ENCODE measurements at places on chromosomes 11 and 22. TPM values are rescaled to one million over a fixed set of nuclear protein-coding genes. Genes with fewer than 3 reads are reported as not detected.
A peak's percentile ranks its signal among the peaks of the same experiment; 100 is the strongest.

The MS4A3 gene
- not detected for total RNA-seq

The TMEM132A gene
- total RNA-seq: not detected

DNA sequence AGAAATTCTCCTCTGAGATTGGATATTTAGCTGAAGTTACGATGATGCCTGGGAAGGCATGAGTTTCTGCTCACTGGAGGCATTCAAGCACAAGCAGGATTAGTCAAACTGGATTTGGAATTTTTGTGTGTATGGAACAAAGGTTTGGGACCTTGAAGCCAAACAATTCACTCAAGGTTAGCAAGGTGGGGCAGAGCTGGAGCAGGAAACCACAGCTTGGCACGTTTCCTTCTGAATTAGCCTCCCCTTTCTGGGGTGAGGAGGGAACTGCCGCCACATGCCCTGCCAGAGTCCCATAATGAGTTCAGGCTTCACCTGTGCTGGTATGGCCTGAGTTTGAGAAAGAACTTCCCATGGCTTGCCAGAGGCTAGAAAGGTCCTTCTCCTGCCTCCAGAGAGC, 50.9 kb upstream of the RRAS2 start:
- DNase-seq: no peak

DNA sequence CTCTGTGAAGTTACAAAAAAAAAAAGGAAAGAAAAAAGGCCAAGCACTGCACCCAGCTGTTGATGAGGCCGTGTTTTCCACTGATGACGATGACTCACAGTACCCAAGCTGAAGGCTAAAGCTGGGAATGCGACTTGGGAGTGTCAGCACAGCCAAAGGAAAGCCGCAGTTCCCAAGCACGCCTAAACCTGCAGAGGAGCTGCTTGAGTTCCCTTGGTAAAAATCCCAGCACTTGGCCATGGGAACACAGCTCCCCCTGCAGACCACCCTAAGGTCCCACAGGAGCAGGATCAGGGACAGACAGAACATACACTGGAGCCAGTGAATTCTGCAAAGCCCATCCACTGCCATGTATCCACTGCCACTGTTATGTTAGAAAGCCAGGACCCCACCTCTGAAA, 39.9 kb downstream of the SERGEF start:
- no peak for DNase-seq

DNA sequence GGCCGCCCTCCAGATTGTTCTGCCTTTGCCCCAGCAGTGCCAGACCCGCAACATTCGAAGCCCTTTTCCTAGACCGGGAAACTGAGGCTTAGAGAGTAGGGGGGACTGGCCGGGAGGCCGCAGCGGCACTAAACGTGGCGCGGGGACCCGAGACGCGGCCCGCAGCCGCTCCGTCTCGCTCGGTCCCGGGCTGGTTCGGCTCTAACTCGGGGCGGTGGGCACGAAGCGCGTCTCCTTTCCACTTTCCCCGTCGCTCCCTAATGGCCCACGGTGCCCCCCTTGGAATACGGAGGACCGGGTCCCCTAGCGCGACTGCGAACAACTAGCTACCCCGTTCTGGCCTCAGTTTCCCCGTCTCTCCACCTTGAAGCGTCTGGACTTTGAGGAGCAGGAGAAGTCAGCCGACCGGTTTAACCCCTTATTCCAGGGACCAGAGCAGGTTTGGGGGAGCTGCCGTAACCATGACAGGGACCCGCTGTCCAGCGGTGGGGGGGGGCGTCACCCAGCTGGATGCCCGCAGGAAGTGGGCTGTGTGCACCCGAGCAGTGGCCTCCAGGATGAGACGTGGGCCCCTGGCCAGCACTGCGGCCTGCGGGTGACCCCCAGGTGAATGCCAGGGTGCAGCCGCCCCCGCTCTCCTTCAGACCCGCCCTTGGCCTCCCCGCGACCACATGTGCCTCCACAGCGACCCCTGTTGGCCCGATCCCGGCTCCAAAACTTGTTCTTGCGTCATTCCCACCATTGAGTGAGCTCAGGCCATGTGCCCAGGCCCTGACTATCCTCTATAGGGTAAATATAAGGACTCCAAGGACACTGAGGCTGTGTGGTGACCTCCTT, 1.1 kb downstream of the CDC42EP1 start:
- peak; percentile 71 for DNase-seq

DNA sequence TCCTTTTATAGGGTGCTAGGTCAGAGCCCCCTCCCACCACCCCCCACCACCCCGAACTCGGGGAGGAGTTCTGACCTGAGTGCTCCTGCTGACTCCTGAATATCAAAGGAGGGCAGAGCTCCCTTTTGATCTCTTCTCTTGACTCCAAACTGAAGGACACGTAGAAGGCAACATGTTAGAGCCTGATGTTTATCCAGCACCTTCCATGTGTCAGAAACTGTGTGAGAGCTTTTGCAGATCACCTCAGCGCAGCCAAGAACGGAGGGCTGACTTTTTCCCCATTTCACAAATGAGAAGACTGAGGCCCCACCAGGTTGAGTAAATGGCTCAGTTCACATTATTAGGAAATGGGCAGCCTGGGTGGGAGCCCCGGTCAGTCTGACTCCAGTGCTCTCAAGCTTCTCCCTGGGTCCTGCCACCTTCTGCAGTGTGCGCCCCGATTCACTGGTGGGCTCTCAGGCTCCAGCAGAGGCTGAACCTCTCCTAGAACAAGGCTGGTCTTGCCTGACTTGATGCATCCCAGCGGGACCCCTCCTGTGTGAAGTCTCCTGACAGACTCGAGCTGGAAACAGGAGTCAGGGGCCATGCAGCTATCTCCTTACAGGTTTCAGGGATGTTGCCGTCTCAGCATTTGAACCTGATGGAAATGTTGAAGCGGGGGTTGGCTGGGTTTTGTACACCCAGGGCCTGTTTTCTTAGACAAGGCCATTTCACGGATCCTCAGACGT, 98.5 kb downstream of the TSPAN18 start:
- DNase-seq: no peak

GRCh38 chr11:19735157-19735908, 22.7 kb downstream of the NAV2 start:
- DNase-seq: no peak

GRCh38 chr11:33735271-33736147, 714 bp downstream of the CD59 start:
- peak; percentile 18 for DNase-seq

DNA sequence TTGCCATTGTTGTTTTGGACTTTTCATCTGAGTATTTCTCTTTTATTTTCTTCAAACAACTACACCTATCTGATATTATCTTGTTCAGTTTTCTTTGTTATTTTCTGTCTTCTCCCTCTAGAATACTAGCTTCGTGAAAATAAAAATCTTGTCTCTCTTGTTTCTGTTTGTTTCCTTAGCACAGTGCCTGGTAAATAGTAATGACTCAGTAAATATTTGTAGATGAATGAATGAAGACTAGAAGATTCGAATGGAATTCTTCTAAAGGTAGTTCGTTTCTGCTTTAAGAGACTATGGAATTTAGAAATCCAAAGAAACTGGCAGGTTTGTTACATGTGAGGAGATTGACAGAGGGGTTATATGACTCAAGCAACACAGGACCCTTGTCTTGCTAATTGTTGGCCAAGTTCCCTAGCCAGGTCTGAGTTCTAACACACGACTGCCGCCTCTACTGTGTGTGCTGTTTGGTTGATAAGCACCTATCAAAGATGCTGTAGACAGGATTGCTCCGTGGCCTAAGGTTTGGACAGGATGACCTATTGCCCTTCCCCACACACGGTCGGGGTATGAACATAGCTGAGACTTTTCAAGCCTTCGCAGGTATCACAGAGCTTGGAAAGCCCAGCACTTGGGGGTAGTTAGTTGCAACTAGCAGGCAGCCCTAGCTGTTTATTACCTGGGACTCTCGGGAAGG, 831 bp upstream of the TMEM135 start:
- DNase-seq: no peak

DNA sequence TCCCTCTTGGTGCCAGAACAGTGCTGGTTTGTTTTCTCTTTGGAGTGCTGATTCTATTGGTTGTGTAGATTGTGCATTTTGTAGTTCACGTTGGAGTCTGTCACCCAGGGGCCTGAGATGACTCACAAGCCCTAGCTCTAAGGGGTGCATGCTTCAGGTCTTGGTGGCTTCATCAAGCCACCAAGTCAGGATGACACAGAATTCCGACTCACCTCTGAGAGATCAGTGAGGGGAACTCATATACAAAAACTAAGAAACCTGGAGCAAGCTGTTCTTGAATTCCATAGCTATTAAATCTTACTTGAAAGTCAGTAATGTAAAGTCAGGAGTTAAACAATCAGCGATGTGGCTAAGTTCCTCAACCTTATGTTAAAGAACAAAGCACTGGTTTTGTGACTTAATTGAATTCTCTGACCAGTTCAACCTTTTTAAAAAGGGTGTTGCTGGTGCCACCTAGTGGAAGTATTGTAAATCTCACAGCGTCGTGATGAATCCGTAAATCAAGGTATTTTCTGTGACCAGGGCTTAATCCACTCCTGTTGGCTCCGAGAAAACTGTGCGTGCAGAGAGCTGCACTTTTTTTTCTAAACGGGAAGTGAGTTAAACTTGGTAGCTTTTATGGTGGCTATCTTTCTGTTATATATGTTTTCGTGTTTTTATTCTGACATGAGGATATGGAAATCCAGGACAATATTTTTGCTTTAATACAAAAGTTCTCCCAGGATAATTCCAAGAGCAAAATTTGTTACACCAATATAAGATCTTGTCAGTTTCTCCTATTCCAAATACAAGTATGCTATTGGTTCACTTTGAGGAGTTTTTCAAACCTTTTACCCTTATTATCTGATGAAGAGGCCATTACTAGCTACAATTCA, 14.6 kb downstream of the MMP13 start:
- peak; percentile 11 for DNase-seq

GRCh38 chr22:41367680-41368542, 13.8 kb upstream of the TEF start:
- no peak for DNase-seq

DNA sequence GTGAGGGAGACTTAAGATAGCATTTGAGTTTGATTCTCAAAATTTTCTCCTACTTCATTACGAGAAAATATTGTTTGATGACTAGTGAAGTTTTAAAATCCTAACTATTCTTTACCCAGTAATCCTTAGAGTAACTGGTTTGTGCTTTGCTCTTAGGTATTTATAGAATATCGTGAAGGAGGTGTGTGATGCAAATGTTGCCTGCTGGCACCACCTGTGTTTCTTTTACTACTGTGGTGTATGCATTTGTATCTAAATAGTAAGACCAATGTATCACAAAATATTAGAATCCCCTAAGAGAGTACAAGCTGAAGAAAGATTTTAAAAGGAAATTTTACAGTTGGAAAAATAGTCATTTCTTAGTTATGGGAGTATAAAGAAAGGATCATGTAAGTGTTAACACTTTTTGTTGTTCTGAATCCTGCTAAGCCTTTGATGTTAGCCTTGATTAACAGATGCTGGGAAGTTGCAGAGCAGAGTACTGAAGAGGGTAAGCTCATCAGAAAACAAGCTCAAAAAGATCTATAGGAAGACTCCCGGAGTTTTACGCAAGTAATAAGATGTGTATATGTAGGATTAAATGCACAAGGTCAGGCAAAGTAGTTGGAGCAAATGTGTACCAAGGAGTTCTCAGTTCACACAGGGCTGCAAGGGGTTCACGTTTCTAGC, 102.2 kb upstream of the SLC6A5 start:
- no peak for DNase-seq

All from CD4-positive, alpha-beta T cell (primary cell).